ENCODE measurements at places on chromosomes 6 and 20.

GRCh38 chr20:2794866-2795447 lies 5.5 kb downstream of the CPXM1 start:
- no peak for DNase-seq

GRCh38 chr6:116877743-116878142 lies 701 bp downstream of the RFX6 start:
- no peak for DNase-seq

GRCh38 chr6:34115403-34115795 lies 30.5 kb downstream of the GRM4 start:
- peak; percentile 14 for DNase-seq

DNA sequence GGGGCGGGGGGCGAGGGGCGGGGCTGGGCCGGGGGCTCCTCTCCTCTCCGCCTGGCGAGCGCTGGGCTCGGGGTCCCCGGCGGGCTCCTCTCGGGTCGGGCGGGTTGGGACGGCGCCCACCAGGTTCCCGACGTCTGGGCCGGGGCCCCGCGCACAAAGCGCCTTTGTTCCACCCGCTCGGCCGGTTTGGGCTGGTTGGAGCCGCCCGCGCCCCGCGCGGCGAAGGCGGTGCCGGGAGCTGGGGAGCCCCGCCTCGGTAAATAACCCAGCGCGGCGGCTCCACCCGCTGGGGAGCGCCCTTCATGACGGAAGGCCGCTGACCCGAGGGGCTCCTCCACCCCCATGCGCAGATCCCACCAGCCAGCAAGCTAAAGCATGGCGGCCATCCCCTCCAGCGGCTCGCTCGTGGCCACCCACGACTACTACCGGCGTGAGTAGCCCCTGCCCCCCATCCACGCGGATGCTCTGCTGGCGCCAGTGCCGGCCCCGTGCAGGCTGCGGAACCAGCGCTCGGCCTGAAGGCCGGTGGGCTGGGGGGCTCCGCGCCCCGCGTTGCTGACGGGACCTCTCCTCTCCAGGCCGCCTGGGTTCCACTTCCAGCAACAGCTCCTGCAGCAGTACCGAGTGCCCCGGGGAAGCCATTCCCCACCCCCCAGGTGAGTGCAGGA lies 503 bp downstream of the PPDPF start:
- DNase-seq: peak; percentile 80

- no peak for DNase-seq
Measured at GRCh38 chr6:7841781-7842468, 68.7 kb downstream of the TXNDC5 start.

GRCh38 chr6:130893277-130893676 lies 66.1 kb downstream of the SMLR1 start:
- DNase-seq: no peak

Measured in activated CD4-positive, alpha-beta T cell treated with anti-CD3 and anti-CD28 coated beads for 48 hours (primary cell).